Pulmonary artery endothelial cell (primary cell): ENCODE measurements at places on chromosomes 5 and 9. TPM values are rescaled to one million over a fixed set of nuclear protein-coding genes. Genes with fewer than 3 reads are reported as not detected.

DNA sequence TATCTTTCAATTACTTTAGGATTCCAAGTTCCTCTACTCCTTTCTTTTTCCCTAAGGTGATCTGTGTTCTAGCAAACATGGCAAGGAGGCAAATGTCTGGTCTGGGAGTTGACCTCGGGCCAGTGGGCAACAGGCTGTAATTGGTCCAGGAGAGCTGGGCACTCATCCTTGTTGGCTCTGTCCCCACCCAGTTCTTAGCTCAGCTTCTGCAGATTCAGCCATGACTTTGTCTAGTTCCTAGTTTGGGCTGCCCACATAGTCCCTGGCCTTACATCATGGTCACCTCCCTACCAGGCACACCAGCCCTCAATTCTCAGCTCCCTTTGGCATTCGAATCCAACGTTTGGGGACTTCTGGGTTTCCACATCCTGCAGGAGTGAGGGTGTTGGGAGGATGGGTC is 92.1 kb upstream of the DAP start:
- DNase-seq: no peak

DNA sequence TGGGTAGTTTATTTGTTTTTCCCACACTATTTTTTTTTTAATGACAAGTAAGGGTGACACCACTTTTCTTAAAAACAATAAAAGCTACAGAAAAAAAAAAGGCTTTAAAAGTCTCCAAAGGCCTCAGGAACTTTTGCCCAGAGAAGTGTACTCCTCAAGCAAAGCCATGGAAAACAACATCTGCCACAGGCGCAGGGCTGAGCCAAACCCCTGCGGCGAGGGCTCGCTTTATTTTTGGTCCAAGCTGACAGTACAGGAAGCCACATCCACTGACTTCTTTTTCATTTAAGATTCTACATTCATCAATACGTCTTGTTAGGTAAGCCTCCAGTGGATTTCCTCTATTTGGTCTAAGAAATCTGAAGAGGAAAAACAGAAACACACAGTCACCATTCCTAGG is 51.9 kb upstream of the IFNK start:
- no peak for DNase-seq

- no peak for DNase-seq
Measured at GRCh38 chr5:164191240-164191639, 685.8 kb downstream of the MAT2B start.

GRCh38 chr5:169812786-169813185 is 167.5 kb downstream of the INSYN2B start:
- no peak for DNase-seq

DNA sequence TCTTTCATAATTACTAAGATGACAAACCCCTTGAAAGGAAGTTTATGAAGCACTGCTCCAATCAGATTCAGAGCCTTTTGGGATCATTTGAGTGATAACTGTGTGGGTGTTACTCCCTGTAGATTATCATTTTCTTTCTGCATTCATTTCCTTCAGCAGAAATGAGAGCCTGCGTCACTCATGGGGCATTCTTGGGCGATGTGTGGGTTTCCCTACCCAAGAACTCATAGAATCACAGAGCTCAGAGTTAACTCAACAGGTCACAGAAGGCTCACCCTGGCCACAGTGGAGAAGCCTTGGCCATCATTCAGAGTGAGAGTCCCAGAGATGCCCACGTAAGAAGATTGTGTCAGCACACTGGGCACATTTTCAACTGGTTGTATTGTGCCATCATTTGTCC is 401.9 kb downstream of the TLE4 start:
- no peak for DNase-seq

DNA sequence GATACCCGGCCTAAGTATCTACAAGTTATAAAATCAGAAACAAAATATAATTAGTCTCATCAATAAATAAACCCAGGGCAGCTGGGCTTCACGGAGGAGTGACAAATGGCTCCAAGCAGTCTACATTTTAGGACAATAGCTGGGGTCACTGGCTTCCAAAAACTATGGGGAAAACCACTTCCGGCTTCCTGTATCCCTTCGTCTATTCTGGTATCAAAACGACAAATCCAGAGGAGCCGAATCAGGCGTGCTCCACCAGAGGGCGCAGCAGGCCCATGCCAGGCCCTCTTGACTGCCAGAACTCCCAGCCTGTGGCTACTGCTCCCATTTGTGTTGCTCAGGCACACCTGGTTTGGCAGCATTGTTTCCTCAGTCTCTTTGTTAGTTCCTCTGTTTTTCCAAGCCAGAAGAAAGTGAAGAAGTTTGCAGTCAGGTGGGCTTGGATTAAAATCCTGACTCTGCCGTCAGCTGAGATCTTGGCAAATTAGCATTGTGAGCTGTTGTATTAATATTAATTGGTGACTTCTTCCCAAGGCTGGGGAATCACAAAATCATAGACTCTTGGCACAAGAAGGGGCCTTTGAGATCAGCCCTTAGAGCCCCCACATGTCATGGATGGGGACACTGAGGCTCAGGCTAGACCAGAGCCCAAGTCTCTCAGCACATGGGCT is 11.6 kb upstream of the RAB14 start:
- DNase-seq: peak; percentile 59

DNA sequence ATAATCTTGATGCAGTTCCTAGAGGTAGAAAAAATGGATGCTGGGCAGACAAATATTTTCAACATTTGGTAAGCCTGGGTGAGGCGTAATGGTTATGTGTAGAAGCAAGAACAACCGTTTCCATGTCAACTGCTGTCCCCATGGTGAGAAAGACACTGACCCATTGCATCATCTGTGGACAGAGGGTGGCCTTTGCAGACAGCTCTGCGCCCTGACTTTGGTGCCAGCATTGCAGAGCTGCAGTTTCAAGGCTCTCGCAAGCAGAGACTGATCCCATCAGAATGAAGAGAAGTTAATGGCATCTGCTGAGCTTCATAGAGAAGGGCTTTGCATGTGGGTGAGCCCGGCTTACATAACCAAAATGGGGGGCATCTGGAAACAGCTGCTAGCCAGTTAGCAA is 179.0 kb upstream of the ADRA1B start:
- DNase-seq: no peak

DNA sequence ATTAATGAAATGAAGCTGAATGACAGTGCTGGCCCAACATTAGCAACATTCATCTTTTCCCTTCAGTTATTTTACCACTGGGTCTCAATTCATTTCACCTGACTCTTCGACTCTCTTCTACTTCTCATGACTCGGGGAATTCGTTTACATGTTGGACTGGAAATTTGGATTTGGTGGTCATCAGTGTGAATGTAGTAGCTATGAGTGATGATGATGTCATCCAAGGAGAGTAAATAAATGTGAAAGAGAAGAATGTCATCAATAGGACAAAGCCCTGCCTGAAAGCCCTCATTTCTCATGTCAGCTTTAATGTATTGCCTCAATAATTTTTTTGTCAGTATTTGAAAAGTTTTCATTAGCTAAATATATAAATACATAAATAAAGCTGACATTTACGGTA is 21.9 kb upstream of the CFAP95 start:
- no peak for DNase-seq

DNA sequence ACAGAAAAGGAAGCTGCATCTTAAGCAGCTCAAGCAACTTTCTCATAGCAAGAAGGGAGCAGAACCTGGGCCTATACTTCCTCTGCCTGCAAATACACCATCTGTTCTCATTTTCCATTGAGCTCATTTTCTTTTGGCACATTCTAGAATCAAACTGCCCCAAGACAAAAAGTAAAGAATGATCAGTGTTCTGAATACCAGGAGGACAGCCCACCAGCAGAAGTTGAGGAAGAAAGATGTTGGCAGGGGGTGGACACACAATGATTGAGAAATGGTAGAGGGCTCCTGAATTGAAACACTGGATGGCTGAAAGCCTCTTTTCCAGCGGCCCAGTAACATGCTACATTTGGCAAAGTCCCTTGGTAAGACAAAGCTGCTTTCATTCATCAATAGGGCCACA is 171.8 kb downstream of the MED10 start:
- no peak for DNase-seq

DNA sequence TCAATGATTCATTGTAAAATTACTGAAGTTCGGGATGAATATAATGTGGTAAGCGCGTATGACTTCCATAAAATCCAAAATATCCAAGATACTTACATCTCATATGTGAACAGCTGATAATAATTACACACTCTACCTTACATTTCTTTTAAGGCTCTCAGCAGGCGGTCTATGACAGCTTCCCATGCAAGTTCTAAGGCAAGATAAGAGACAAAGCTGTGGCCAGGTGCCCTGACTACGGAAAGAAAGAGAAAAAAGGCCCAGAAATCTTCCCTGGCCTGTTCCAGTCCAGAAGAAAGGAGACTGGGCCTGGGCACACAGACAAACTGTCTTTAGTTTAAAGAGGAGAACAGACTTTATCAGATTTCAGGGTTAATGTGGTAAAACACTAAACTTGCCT is 69.1 kb downstream of the ARSB start:
- no peak for DNase-seq

GRCh38 chr5:56475689-56476486 is 242.8 kb upstream of the ANKRD55 start:
- no peak for DNase-seq

GRCh38 chr5:8953016-8953415 is 592.9 kb downstream of the SEMA5A start:
- no peak for DNase-seq

DNA sequence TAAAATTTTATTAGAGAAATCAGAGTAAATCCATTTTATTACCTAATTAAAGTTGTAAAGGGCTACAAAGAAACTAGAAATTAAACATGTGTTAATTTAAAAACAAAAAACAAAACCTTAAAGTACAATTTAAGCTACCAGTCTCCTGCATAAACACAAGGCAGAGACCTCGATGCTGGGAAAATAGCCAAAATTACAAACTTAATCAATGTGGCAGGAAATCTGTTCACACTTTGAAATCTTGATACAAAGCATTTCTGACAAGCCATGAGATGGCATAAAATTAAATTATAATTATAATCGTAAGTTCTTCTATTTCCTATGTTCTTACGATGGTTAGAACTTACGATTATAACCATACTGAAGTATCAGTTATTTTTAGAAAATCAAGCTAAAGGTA is 158.0 kb upstream of the FREM1 start:
- no peak for DNase-seq

- no peak for DNase-seq
Measured at GRCh38 chr5:50704730-50705129, 38.3 kb downstream of the PARP8 start.

- DNase-seq: no peak
Measured at GRCh38 chr5:102216678-102217077, 79.4 kb downstream of the SLCO4C1 start.

DNA sequence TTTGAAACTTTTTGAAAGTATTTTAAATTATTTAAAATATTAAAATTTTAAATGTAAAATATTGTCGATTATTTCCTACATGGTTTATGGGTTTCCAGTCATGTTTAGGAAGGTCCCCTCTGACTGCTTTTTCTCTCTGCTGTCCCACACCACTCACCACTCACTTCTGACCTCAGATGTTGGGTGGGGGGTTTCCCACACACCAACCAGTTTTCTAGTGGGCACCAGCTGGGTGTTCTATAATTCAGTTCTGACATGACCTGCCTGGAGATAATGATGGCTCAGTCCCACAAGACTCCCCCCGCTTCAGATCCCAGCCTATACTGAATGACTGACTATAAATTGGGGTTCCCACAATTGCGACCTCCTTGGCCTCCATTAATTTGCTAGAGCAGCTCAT is 310.4 kb downstream of the GADD45G start:
- no peak for DNase-seq

DNA sequence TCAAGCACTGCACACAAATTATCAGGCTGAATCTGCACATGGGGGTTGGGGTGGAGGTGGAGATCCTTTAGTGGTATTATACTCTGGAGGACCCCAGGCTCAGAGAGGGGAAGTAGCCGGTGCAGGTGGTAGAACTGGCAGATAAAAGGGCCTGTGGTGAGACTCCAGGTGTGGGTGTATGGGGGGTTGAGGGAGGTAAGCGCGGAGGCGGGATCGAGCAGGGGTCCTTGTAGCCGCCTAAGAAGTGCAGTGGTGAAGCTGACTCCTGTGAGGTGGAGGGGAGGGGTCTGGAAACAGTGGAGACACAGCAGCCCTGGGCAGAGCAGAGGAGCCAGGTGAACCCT is 841 bp downstream of the ACSL6 start:
- DNase-seq: no peak

DNA sequence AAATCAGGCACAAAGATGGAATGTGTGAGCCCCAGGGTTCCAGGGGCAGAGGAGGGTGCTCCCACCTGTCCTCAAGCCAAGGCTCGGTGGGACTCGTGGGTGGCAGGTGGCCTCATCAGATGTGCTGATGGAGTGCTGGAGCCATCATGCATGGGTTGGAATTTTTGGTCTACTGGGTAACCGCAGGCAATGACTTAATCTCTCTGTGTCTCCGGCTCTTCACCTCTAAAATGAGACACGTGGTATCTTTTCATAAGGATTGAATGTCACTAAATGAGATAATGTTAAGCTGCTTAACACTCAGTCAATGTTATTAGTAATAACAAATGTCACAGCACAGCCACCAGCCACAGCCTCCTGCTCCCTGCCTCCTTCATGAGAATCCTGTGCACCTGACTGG is 245.5 kb downstream of the HSPA4 start:
- DNase-seq: no peak

DNA sequence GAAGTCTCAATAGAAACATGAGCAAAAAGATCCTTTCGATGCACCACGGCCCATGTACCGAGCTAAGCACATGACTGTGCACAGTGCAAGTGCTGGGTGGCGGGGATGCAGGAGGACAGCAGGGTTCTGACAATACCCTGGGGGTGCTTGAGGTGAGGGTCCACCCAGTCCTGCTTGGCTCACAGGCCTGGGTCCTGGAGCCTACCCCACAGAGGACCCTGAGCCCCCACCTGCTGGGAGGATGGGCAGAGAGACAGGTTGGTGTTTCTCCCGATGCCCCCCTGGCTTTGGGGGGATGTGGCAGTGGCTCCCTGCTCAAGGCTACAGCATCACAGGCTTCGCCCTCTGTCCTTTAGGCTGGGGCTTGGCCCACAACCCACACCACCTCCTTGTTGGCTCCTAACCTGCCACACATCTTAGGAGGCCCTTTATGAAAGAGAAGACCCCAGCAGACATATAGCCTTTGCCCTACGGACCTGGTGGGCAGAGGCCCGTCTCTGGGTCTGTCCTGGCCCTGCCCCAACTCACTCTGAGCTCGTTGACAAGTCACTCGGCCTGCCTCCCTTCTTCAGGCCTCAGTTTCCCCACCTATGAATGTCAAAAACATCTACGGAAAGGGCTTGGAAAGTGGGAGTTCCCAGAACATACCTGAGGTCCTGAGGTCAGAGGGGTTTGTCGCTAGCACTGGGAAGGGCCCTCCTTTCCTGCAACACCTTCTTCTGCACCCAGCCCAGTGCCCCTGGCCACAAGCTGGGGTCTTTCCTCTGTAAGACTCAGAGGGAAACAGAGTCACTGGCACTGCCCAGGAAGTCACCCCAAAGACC is 50.3 kb downstream of the BARX1 start:
- no peak for DNase-seq

GRCh38 chr5:127960270-127960691 is 123.3 kb upstream of the SLC12A2 start:
- DNase-seq: peak; percentile 87

The SYK gene
- total RNA-seq: 0.07 TPM in 1 of 2 replicates, not detected in the other

The CDH18 gene
- total RNA-seq: not detected in 2 replicates

The CCNJL gene
- total RNA-seq: 2.7 and 3.2 TPM in 2 replicates

The PCDHGA5 gene
- 0.35 and 0.40 TPM in 2 replicates for total RNA-seq

The OMD gene
- 0.04 and 0.07 TPM in 2 replicates for total RNA-seq

The GADD45G gene
- total RNA-seq: 0.33 and 0.46 TPM in 2 replicates

The SLC36A3 gene
- not detected in 2 replicates for total RNA-seq

The ZNF300 gene
- 4.4 and 10.3 TPM in 2 replicates for total RNA-seq

The LCN15 gene
- total RNA-seq: not detected in 2 replicates

The SCGB3A1 gene
- not detected in 2 replicates for total RNA-seq

The SEMA5A gene
- total RNA-seq: 0.04 and 0.40 TPM in 2 replicates
